NCI-H1417 (cell line): ENCODE measurements at places on chromosomes 6 and 20.
A peak's percentile ranks its signal among the peaks of the same experiment; 100 is the strongest.

DNA sequence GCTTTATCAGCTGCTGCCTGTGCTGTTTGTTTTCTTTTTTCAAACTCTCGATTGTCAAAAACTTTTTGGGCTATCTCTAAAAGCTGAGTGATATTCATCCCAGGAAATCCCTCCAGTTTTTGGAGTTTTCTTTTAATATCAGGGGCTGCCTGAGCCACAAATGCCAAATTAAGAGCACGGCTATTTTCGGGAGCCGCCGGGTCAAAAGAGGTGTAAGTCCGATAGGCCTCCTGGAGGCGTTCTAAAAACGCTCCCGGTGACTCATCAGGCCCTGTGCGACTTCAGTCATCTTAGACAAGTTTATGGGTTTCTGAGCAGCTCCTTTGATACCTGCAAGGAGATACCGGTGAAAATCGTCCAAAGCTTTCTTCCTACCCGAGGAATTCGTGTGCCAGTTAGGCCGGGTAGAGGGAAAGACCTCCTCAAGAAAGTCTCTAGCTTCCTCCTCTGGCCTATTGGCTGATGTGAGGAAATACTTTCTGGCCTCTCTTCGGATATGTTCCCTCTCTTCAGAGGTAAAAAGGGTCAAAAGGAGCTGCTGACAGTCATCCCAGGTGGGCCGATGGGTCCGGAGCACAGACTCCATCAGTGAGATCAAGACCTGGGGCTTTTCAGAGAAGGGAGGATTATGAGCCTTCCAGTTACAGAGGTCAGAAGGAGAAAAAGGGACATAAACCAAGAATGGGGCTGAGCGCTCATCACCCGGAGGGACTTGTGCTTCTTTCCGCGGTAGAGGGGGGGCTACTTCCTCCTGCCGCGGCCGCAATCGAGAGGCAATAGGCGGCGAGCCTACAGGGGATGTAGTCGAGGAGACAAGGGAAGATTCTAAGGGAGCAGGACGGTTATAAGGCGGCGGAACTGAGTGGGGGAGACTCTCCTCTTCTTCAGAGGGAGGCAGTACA, 151.1 kb downstream of the TRIM27 start:
- no peak for DNase-seq

DNA sequence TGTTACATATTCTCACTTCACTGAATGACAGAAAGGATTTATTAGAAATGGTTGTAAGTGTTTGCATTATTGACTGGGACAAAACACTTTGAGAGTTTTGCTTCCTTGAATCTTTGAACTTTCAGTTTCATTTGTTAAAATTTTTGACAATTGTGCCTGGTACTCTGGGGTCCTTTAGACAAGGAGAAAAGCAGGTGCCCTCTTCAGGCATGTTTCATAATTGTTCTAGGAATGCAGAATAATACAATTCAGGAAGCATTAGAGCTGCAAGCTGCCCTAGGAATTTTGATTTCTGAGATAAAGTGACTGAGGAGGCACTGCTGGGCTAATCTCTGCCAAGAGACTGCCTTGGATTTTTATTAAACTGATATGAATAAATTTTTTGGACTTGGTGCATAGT, 49.7 kb downstream of the TOP1 start:
- no peak for DNase-seq

- DNase-seq, result no peak
Measured at GRCh38 chr6:27611451-27611850, 138.5 kb upstream of the ZNF184 start.

GRCh38 chr6:36492092-36492491, 49.3 kb downstream of the KCTD20 start:
- no peak for DNase-seq

GRCh38 chr20:19672498-19672897, 85.6 kb upstream of the RIN2 start:
- DNase-seq, result no peak

- no peak for DNase-seq
Measured at GRCh38 chr6:11209906-11210305, 22.6 kb downstream of the NEDD9 start.

DNA sequence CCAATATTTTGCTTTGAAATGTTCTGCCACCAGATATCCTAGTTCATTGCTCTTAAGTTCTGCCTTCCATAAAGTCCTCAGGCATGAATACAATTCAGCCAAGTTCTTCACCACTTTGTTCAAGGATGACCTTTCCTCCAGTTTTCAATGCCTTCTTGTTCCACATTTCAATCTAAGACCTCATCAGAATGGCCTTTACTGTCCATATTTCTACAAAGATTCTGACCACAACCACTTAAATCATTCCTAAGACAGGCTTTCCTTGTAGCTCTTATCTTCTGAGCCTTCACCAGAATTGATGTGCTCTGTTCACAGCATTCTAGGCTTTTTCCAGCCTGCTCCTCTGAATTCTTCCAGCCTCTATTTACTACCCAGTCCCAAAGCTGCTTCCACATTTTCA, 319.0 kb downstream of the HACE1 start:
- no peak for DNase-seq

- DNase-seq, result peak; percentile 43
Measured at GRCh38 chr20:48683467-48684175, 144.2 kb downstream of the PREX1 start.

GRCh38 chr6:132198896-132199295, 202.4 kb downstream of the MOXD1 start:
- no peak for DNase-seq

DNA sequence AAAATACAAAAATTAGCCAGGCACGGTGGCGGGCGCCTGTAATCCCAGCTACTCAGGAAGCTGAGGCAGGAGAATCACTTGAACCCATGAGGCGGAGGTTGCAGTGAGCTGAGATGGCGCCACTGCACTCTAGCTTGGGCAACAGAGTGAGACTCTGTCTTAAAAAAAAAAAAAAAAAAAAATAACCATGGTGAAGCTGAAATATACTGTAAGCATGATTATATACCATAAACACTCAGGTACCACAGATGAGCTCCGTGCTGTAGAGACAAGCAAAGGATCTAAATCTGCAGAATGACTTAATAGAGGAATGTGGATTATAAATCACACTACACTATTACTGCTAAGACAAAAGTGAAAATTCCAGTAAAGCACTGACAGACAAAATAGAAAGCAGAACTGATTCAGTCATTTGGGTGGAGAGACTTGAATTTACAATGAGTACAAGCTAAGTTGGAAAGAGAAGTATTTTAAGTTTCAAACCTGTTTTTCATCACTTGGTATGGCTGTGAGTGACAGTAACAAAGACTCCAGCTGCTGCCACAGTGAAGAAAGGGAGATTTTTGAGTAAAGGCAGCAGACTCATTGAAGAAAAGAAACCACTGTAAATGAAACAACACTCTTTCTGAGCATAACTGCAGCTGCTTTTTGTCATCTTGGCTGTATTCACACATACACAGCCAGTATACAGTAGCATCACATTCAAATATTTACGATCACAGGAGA, 322.1 kb downstream of the RNGTT start:
- DNase-seq, result no peak

GRCh38 chr6:47075741-47076421, 33.7 kb upstream of the ADGRF1 start:
- no peak for DNase-seq

- no peak for DNase-seq
Measured at GRCh38 chr6:82711105-82711827, 347.6 kb downstream of the TPBG start.

DNA sequence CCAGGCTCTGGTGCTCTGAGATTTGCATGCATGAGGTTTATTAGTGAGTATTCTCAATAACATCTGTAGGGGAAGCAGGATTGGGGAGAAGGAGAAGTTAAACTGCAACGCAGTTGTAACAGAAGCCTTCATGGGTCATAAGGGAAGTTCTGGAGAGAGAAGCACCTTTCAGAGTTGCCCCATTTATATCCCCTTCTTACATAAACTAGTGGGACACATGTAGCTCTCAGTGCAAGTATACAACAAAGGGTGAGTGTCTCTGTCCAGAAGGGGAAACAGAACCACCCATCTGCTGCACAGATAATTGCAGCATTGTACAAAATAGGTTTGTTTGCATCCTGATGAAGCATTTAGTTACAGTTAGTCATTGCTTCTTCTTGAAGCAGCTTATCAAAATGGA, 4.3 kb upstream of the ADGB start:
- DNase-seq, result no peak

DNA sequence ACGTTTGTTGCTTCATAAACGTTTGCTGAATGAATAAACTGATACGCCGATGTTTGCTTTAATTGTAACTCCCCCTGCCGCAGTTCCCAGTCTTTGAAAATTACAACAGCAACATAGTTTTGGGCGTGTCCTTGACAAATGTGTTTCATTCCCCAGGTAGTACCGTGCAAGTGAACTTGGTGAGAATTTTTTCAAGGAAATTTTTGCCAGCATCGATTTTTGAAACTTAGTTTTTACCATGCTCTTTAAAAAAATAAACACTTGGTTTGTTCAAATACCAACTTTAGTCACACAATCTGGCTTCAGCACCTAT, 60.1 kb downstream of the FAM217A start:
- no peak for DNase-seq

- DNase-seq, result no peak
Measured at GRCh38 chr6:20417819-20418218, 16.1 kb downstream of the E2F3 start.

DNA sequence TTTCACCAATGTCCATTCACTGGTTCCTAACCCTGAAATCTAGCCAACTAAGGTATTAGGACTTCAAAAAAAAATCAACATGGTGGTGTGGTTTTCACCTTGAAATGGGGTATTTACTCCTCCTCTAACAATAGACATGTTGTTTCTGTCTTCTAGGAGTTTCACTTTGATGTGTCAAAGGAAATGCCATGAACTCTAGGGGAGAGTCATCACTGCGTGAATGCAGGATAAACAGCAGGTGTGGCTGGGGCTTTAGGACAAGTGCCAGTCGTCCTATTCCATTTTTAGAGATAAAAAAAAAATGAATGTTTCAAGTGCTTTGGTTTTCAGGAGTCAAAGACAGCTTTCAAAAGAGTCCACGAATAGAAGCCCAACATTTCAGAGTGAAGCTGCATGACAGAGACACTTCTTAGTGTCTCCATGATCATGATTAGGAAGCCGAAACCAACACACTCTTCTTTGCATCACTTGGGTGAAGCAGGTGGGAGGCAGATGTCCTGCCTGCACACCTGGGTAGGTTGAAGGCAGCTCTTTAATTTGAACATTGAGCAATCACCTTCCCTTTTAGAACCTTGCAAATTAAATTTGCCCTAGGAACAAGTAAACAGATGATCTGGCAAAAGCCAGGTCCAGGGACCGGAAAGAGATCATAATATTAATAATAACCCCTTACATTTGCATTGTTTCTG, 328.5 kb upstream of the PRDM1 start:
- DNase-seq, result peak; percentile 80

DNA sequence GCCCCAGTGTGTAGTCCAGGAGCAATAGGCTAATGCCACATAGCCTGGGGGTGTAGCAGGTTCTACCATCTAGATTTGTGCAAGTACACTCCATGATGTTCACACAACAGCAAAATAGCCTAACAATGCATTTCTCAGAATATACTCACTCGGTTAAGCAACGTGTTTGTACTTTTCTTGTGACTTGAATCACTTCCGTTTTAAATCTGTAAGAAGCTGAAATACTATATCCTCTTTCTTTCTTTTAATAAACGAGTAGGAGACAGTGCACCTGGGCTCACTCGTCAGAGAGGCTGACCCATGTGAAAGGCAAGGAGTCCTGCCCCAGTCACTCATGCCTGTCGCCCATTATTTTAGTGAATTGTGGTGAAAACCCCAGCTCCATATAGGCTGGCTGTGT, 201.6 kb downstream of the FOXA2 start:
- DNase-seq, result no peak
